ENCODE measurements at places on chromosomes 3 and 15.

- no peak for DNase-seq
These were observed 375.2 kb upstream of the EPHA3 start for GRCh38 chr3:88732186-88732585.

- no peak for DNase-seq
These were observed 7.0 kb downstream of the CLDN11 start for GRCh38 chr3:170425491-170426239.

GRCh38 chr3:174439331-174440252, 419.5 kb upstream of the NAALADL2 start:
- DNase-seq: no peak

- no peak for DNase-seq
These were observed 177.7 kb downstream of the TIGIT start for GRCh38 chr3:114471478-114471877.

DNA sequence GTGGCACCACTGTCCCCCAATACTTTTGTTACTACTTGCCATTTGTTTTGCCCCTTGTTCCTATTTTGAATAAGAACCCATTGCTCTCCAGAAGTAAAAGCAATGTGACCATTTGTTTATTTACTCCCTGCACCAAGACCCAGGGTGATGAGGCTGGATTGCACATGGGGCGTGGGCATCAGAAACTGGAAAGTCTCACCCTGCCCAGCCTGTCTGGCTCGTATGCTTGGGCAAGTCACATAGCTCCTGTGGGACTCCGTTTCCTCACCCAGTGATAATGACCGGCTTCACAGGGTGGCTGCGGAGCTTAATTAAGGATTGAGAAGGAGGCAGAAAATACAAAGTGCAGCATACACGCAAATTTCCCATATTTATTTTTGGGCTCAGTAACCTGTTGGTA, 167.7 kb upstream of the ICE2 start:
- no peak for DNase-seq

DNA sequence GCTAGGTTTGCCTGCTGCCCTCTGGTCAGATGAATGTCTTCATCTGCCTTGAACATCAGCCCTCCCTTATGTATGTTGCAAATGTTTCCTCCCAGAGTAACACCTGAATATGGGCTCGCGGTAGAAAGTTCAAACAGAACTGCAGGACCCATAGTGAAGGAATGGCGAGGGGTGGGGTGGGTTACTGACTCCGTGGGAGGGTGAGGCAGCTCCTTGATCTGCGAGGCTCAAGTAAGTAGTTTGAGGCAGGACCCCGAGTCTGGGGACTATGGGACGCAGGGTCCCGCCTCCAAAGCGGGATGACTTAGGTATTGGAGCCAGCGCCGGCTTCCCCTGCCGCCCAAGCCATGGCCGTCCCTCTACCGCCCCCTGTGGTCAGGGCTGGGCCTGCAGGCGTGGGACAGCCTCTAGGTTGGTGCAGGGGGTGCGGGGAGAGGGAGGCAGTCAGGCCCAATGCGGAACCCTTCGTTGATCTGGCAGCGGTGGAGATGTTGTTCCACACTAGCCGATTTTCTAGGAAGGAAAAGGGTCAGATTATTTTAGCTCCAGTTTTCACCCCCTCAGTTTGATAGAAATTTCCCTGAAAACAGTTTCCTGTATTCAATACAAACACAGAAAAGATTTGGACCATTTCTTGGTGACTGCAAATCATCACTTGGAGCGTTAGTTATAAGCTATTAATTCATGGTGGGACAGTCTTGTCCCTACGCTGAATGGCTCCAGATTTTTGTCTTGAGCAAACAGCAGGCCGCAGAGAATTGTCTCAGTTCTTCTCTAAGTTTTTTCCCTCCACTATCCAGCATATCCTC, 72.3 kb downstream of the CORO2B start:
- no peak for DNase-seq

DNA sequence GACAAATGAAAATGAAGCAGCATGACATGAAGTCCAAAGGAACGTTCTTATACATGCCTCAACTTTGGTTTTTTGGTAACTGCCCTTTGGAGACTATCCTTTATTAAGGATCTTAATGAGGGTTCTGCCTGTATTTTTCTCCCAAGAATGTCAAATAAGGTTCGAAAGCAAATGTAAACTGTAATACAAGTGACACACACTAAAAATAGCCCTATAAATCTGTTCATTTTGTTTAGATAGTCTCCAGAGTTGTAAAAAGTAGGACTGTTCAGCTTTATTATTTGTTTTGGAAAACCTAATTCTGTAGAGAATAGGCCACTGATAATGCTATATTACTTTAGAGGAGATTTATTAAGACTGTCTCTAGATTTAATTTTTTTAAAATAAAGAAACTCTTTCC, 80.5 kb upstream of the CDIN1 start:
- no peak for DNase-seq

GRCh38 chr3:60728006-60728405, 523.2 kb downstream of the FHIT start:
- DNase-seq: no peak

Data from CD4-positive, alpha-beta T cell treated with Interleukin-6 at 100 ng/mL for 8 hours (primary cell).